ENCODE measurements at places on chromosomes 11 and 22.

- H3K36me3 ChIP-seq = no peaks in the 10 kb centered on the region
- H3K27me3 ChIP-seq = peaks cover 3% of the 10 kb centered on the region
Observed at GRCh38 chr11:113006896-113007445, 45.8 kb downstream of the NCAM1 start.

- DNase-seq = no peak
- no peak overlapping the region for H3K27ac ChIP-seq
- H3K36me3 ChIP-seq = no peaks in the 10 kb centered on the region
- no peak overlapping the region for H3K4me3 ChIP-seq
Observed at GRCh38 chr11:70476669-70477068, 78.3 kb downstream of the CTTN start.

DNA sequence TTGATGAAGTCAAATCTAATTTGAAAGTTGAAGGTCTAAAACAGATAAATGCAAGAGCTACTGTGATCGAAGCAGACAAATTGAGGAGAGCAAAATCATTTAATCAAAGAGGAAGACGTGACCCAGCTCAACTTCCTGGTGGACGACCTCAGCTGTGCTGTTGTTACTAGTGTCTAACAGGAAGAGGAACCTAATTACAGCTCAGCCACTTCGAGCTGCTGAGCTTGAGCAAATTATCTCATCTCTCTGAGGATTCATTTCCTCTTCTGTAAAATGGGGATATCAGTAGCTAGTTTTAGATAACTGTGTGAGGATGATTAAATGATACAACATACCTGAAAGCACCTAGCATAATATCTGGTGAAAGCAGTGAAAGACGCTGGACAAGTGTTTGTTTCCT, 48.6 kb upstream of the OLFML1 start:
- no peak overlapping the region for H3K27ac ChIP-seq
- H3K27me3 ChIP-seq = no peaks in the 10 kb centered on the region
- no peaks in the 10 kb centered on the region for H3K36me3 ChIP-seq
- H3K4me3 ChIP-seq = no peak overlapping the region
- DNase-seq = no peak
- peaks cover 5% of the 10 kb centered on the region for H3K4me1 ChIP-seq

DNA sequence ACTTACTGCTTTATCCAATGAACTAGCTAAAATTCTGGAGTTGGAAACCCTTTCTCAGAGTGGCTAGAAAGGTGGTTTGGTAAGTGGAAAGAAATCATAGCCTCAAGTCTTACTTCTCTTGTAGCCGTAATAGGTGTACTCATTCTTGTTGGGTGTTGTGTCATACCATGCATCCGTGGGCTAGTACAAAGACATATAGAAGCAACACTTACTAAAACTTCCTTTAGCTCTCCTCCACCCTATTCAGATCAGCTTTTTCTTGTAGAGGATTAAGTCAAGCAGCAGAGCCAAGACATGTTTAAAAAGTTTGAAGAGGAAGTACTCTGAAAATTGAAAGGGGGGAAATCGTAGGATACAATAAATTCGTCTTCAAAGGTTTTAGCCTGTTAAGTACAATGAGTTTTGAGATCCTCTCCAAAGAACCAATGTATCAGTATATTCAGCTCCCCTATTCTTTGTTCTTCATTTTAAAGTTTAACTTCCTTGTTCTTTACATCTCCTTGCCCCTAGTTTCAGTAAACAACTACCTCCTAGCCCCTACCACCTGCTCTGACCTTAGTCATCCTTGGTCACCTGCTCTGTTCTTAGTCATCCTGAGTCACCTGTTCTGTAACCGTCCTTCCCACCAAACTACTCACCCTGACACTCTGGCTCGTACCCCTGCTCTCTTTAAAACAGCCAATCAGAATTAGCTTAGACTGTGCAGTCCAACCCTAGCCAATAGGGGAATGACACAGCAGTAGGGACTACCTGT, 62.1 kb upstream of the DEUP1 start:
- peaks cover 3% of the 10 kb centered on the region for H3K27me3 ChIP-seq
- DNase-seq = no peak
- no peak overlapping the region for H3K4me3 ChIP-seq

DNA sequence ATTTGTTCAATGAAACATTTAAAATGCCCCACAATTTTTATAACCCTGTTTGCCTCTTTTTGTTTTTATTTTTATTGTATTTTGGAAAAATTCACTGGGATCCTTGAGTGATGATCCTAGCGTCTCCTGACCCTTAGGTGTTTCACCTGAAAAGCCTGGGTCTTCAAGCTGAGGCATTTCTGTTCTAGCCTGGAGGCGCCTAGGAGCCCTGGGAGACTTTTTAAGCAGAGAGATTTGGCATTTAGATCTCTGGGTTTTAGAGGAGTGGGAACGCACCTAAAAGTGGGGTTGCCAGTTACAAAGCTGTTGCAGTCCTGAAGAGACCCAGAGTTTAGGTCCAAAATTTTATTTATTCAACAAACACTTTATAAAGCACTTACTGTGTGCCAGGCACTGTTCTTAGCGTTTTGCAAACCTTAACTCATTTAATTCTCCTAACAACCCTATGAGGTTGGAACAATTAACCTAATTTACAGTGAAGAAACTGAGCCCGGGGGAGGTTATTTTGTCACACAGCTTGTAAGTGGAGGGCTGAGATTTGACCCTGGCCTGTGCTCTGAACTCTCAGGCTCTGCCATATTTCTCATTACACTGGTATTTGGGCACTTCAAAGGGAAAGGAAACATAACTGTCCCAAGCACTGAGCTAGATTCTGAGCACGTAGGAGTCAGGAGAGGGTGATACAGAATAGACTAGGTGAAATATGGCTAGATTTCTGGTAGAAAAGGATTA, 834 bp upstream of the FADS1 start:
- H3K27ac ChIP-seq = peak overlapping the region; percentile 84
- no peak for DNase-seq
- H3K36me3 ChIP-seq = peaks cover 32% of the 10 kb centered on the region
- H3K27me3 ChIP-seq = no peaks in the 10 kb centered on the region
- peaks cover 28% of the 10 kb centered on the region for H3K4me1 ChIP-seq
- peak overlapping the region; percentile 74 for H3K4me3 ChIP-seq
